ENCODE measurements at places on chromosomes 4 and X.

DNA sequence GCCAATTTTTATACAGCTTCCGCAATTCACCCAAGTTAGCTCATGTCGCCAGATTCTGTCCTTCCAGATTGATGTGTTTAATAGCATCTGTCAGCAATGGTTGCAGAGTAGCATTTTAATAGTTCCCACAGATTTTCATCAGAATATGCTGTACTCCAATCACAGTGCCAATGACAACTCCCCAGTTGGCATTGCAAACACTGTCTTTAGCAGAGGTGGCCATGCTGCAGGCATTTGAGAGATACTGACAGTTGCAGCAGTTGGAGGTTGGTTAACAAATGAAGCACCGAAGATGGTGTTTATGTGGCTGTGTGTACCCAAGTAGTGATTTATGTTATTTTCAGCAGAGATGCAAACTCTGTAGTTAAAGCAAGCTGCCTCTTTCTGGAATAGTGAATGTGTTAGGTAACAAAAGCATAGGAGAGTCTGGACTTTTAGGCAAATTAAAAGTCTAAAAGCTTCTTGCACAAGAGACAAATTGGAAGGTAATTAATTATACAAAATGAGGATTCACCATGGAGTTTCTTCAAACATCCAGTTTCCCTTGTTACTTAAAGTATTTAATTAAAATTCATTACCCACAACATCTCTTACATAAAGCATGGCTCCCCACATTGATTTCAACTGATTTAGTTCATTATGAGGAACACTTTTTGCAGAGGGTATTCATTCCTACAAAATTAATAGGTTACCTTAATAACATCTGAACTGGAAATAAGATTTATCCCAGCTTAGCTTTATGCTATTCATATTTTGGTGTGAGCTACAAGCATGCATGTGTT lies 65.2 kb downstream of the PARM1 start:
- DNase-seq = no peak

- DNase-seq = no peak
These were observed 3.3 kb downstream of the RNF4 start for GRCh38 chr4:2472187-2472586.

- no peak for DNase-seq
These were observed 105.5 kb upstream of the OTUD4 start for GRCh38 chr4:145285928-145286327.

GRCh38 chrX:151996347-151996746 lies 21.9 kb upstream of the GABRE start:
- no peak for DNase-seq

DNA sequence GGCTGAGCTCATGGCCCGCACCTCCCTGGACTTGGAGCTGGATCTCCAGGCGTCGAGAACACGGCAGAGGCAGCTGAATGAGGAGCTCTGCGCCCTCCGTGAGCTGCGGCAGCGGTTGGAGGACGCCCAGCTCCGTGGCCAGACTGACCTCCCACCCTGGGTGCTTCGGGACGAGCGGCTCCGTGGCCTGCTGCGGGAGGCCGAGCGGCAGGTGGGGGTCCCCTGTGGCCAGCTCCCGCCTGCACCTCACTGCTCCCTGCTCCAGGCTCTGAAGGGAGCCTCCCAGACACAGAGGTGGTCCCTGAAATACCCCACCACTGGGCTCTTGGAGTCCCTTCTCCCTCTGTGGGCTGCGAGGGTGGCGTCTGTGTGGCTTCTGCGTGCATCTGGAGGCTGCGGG lies 18.0 kb upstream of the CLCN4 start:
- DNase-seq = no peak

DNA sequence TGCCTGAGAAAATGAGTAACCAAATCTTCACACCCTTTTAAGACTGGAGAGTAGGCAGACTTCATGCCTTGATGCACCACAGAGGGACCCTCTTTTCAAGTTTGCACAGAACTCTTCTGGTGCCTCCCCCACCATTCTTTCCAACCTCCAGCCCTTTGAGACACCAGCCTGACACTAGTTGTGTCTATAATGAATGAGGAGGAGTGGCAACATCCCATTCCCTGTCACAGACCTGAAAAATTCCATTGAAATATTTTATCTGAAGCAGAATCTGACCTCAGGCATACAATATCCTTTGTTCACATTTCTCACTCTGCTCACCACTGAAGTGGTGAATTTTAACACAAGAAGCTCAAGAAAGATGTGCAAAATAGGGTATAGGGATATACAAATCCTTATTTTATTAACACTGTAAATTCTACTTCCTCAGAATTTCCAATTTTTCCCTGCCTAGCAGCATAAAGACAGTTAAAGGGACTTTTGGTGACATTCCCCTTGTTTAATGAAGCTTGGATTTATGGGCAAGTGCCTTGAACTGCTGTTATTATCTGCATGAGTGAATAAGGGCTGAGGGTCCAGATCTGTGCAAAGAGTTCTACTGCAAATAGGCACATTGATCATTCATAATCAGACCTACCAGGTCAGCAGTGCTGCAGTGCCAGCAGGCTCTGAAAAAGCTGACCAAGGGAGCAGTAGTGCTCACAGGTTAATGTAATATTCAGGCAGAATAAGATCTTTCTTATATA lies 149.9 kb upstream of the PAQR3 start:
- DNase-seq = no peak

GRCh38 chrX:24528605-24529004 lies 63.5 kb downstream of the PDK3 start:
- no peak for DNase-seq

- no peak for DNase-seq
These were observed 38.7 kb upstream of the DCLK2 start for GRCh38 chr4:150039274-150040127.

DNA sequence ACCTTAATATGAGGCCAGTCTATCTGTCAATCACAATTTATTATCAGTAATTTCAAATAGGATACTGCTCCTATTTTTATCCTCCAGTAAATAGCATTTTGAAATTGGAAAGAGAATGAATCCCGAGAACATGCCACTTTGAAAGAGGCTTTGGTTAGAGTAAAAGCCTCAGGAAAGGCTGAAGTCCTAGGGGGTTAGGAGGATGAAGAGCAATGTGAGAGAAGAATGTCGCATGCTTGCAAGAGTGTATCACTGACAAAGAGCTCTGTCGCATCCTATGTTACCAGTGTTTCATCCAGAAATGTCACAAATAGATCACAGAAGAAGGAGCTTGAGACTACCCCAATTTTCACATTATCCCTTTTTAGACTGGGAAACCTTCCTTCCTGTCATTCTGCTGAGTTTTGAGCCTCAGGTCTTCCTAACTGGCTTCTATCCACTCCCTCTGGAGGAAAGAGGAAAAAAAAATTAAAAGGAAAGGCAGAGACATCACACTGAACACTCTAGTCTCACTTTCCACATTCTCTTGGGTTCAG lies 39.8 kb downstream of the GPM6A start:
- DNase-seq = no peak

DNA sequence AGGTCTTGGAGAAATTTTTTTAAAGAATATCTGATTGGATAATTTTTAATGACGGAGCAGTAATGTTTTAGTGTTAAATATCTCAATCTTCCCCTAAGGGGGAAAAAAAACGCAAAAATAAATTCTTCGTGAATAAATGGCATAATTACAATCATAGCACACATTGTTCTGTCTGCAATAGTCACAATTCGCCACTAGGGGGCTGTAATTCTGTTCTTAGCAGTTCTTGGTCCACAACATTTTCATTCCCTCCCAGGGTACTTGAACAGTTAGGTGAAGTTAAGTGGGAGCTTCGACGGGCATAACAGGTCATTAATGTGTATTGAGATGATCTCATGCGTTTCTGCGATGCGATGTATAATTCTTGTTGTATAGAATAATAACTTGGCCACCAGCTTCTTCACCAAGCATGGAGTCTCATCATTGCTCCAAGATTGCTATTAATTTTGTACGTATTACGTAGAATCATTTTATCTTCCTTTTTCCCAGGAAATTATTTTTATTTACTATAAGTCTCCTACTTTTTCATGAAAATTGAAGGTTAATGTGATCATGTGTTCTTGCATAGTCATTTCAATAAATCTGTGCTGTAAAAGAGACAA lies 27.2 kb downstream of the HTR2C start:
- DNase-seq = no peak

DNA sequence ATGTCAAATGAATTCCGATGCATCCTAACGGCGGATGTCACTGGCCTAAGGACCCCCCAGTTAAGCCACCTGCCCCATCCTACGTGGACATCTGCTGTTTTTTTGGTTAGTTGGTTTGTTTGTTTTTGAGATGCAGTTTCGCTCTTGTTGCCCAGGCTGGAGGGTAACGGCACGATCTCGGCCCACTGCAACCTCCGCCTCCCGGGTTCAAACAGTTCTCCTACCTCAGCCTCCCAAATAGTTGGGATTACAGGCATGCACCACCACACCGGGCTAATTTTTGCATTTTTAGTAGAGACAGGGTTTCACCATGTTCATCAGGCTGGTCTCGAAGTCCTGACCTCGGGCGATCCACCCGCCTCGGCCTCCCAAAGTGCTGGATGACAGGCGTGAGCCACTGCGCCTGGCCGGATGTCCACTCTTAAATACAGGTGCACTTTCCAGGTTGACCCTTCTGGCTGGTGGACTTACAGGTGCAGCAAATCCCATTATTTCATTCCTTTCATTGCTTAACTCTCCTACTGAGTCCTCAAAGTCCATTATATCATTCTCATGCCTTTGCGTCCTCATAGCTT lies 206.2 kb downstream of the CRLF2 start:
- DNase-seq = no peak

DNA sequence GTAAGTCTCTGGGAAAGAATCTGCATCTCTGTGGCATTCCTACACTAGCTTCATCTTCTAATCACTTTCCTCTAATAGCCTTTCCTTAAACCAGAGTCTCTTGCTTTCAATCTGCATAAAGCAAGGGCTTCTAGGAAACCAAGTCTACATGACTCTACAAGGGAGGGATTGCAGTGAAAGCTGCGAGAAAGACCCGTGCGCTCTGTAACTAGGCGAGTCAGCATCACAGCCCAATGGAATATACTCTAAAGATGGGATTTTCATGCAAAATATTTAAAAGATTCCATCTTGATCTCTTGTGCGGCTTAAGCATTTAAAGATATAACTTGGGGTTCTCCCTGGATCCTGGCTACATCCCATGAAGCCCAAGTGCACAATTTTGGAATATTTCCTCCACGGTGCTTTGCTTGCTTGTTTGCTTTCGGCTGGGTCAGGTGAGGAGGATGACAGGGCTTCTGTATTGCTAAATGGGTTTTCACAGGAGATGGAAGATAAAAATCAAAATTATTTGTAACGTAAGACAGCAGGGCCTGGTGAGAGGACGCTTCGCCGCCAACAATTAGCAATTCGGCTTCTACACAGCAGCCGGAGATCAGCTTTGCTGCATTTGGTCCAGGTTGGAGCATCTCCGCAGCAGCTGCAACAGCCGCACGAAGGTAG lies 687 bp upstream of the GRIA2 start:
- no peak for DNase-seq

DNA sequence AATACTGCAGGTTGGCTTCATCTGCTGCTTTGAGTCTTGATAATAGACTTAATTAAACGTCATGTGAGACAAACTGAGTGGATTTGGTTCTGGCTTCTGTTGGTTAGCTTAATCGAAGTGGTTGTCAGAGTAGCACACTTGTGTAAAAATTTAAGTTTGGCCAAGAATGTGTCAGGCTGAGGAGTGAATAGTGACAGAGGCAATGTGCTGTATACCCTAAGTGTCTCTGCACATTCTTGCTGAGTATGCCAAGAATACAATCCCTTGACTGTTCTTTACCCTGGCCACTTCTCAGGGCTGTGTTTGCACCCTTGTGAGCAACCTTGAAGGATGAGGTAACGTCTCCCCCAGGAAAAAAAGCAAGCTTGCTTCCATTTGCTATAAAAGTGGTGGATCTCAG lies 14.9 kb downstream of the RPS3A start:
- DNase-seq = no peak

DNA sequence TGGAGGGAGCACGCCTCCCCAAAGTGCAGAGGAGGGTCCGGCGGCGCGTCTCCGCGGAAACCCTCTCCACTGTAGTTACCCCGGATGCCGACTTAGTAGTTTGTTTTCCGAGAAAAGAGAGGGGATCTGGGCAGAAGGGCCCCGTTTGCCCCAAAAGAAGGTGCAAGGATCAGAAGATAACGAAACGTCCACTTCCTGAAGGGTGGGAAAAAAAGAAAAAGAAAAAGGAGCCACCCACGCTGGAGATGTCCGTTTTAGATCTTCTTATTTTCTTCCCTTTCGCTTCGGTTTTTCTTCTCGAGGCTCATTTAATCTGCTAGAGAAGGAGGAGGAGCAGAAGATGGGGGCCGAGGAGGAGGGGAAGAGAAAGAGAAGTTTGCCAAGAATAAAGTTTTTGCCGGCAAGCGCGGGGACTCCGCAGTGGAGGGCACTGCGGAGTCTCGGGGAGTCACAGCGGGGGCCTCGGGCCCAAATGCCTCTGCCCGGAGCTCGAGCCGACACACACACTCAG lies 517 bp downstream of the LEF1 start:
- DNase-seq = no peak

All from stimulated activated CD8-positive, alpha-beta memory T cell treated with anti-CD3 and anti-CD28 coated beads, Interleukin-12 subunit alpha, Interleukin-12 subunit beta, amount 100 ng/mL, for 1 hour (primary cell).